ENCODE measurements at places on chromosomes 3 and 15.

DNA sequence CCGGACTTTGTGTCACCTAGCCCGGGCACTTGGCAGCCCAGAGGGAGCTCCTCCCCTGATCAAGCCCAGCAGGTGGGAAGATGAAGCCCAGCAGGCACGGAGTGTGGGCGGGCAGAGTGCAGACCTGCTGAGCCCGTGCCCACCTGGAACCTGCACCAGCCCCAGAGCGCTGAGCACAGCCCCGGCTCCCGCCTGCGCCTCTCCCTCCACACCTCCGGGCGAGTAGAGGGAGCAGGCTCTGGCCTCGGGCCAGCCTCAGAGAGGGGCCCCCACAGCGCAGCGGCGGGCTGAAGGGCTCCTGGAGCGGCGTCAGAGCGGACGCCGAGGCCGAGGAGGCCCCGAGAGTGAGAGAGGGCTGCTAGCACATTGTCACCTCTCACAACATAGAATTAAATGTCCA lies 257.7 kb downstream of the VGLL3 start:
- DNase-seq: no peak

DNA sequence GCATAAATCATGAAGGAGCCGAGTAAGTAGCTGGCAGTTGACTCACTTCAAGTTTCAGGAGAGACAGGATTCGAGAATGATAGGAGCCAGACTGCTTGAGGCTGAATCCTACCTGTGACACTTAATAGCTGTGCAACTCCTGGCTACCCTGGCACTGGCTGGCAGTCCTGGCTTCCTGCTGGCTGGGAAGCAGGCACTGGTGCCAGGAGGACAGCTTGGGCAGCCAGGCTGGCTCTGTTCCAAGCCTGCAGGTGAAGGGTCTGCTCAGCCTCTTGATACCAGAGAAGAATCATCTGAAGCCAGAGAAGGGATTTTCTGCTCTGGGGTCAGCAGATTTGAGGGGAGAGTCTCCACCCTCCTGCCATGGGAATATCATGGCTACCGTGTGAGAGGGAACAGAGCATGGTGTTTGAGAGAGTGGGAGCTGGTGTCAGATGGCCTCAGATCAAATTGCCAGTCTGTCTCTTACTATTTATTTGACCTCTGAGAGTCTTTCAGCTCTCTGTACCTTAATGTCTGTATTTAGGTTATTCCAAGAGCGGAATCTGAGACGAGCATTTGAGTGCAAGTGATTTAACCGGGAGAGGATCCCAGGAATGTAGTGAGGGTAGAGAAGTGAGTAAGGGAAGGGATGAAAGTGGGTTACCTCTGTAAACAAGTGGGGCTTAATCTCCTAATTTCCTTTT lies 4.4 kb upstream of the XIRP1 start:
- no peak for DNase-seq

DNA sequence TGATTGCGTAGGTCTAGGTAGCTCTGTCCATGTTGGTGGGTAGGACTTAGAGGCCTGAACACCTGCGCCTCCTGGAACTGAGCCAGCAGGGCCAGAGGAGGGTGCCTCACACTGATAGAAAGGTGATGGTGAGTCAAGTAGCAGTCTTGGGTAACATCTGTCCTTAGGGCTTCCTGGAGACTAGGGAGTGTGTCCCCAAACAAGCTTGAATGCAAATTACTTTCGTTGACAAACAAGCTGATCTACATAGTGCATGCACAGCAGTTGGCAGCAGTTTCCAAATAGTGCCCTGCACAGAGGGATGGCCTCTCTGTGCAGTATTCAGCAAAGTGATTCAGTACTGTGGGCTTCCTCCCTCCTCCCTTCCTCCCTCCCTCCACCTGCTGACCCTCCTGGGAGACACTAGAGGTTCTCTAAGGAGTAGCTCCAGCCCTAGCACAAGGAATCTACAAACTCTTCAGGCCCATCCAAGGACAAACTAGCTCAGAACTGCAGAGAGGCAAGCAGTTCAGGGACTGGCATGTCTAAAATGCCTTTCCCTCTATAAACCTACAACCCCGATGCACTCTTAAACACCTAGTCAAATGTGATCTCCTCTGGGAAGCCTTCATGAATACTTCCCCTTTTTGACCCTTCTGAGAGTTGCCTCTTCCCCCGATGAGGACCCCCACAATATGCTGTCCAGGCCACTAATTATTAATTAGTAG lies 61.0 kb downstream of the TLE3 start:
- DNase-seq: no peak

GRCh38 chr3:37985637-37986320 lies 4.8 kb upstream of the VILL start:
- DNase-seq: no peak

All from RKO (cell line).